ENCODE measurements at places on chromosomes 2 and 18. TPM values are rescaled to one million over a fixed set of nuclear protein-coding genes. Genes with fewer than 3 reads are reported as not detected.

The GRB14 gene
- polyA plus RNA-seq: 0.62 TPM

The CFC1 gene
- 8.6 TPM for polyA plus RNA-seq

The ORC4 gene
- polyA plus RNA-seq: 10.4 TPM

The SERPINB4 gene
- polyA plus RNA-seq: 0.46 TPM

The FOXD4L1 gene
- 0.05 TPM for polyA plus RNA-seq

The UGT1A4 gene
- not detected for polyA plus RNA-seq

The CD8B2 gene
- not detected for polyA plus RNA-seq

The TDRD15 gene
- polyA plus RNA-seq: not detected

The ANKAR gene
- polyA plus RNA-seq: 2.2 TPM

The PROKR1 gene
- polyA plus RNA-seq: not detected

The FLACC1 gene
- polyA plus RNA-seq: not detected

The OSR1 gene
- 7.0 TPM for polyA plus RNA-seq

The CCBE1 gene
- 0.63 TPM for polyA plus RNA-seq

The INO80B gene
- polyA plus RNA-seq: 51.9 TPM

The CDK5R2 gene
- polyA plus RNA-seq: 0.20 TPM

The CFAP65 gene
- 0.10 TPM for polyA plus RNA-seq

The MARCHF7 gene
- 17.9 TPM for polyA plus RNA-seq
